ENCODE measurements at places on chromosomes 3 and 15.

DNA sequence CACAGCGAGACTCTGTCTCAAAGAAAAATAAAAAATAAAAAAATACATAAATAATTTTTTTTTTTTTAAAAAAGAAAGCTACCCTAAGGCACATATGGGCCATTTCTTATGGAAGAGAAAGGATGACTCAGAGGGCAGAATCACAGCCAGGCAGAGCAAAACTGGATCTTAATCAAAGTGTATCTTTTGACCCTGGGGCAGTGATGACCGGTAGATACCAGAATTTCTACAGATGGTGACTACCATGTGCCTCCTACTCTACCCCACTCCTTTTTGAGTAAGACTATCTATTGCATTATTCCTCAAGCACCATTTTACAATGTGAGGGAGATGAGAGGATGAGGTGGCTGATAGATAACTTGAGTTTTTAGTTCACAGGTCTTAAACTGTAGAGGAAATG is 26.0 kb downstream of the TARS3 start:
- DNase-seq = peak; percentile 57

- DNase-seq = no peak
Observed at GRCh38 chr15:40456299-40456712, 14.5 kb upstream of the CHST14 start.

GRCh38 chr3:131009698-131010097 is 16.9 kb downstream of the ASTE1 start:
- DNase-seq = no peak

DNA sequence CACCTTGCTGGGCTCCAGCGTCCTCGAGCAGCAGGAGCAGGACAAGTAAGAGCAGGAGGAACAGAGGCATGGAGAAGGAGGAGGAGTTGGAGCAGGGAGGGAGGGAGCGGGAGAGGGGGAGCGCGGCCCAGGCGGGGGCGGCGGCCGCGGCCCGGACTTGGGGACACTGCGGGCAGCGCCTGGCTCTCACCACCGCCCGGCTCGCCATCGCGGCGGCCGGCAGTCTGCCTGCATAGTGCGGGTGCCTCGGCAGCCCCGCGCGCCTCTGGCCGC is 440 bp downstream of the DCBLD2 start:
- DNase-seq = no peak

DNA sequence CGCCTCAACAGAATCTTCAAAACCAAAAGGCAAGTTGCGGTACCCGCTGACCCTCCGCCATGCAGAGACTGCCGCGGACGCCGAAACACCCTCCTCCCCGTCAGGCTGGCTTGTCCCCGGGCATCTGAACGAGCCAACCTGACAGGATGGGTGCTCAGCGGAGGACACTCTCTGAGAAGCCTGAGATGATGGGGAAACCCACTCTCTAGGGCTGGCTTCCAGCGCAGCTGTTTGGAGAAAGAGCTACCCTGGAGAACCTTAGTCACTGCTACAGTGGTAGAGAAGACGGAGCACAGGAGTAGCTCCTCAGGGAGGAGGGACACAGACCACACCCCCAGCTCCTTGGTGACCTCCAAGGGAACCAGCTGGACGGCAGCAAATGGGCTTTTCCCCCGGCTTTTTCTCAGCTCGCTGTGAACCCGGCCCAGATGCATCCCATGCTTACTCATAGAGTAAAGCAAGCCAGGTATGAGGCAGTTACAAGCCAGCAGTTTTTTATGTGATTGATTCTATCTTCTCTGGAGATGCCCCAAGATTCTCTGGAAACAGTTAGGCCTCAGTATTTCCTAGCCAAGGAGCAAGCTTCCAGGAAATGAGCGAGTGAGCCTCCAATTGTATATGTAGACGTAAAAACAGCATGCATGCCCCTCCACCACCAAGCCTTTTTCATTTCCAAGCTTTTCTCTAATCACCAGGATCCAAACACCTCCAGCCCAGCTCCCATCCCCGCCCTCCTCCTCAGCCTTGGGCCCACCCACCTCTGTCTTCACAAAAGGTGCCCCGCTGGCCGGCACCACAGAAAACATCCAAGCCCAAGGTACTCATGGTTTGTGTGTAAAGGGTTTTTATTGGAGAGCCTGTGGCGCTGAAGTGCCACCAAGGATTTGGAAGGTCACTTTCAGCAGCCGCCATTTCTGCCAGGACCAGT is 38.7 kb downstream of the FAM174B start:
- no peak for DNase-seq

DNA sequence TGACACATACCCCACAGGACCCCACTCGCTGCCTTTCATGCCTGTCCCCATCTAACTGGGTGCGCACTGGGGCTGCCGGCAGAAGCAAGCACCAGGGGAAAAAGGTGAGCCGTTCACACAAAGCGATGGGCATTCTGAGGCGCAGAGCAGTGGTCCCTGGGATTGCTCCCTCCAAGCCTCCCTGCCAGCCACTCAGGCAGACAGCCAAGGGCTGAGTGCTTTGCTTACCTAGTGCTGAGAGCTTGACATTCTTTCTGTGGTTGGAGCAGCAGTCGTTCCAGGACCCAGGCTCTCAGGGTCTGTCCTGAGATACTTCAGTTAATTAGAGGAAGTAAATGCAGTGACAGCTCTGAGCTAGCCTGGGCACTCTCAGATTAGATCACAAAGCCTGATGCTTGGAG is 5.7 kb downstream of the ESYT3 start:
- DNase-seq = peak; percentile 9

GRCh38 chr3:21326704-21327475 is 424.1 kb downstream of the ZNF385D start:
- DNase-seq = peak; percentile 57

DNA sequence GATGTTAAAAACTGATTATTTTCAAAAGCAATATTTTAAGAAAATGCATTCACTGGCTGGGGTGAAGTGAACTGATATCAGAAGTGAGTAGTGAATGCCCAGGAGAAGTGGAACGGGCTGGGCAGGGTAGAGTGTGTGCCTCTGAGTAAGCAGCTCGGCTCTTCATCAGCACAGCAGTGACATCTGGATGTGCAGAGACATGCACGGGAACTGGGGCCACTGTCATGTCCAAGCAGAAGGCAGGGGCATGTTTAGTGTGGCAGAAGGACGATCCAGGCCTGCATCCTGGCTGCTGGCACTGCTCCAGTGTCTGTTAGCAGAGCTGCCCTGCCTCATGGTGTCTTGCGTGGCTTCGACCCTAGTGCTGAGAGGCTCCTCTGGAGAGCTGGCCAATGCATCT is 305.6 kb upstream of the LRRFIP2 start:
- no peak for DNase-seq
